ENCODE measurements at places on chromosomes 4 and X.

DNA sequence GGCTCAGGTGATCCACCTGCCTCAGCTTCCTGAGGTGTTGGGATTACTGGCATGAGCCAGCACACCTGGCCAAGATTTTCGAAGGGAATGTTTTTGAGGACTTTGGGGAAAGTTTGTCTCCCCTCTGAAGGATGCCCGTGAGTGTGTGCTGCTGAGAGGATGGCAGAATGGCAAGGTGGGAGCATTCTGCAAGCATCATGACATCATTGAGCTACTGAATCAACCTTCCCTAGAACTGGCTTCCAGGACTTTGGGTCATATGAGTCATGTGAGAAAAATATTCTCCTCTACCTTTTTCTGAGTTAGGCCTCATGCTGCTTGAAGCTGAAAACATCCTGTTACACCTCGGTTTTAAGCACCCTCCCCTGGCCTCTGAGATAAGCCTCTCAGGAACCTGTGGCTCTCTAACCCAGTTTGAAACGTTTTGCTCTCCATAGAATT, 31.0 kb downstream of the TMEM131L start:
- peak; percentile 61 for DNase-seq

DNA sequence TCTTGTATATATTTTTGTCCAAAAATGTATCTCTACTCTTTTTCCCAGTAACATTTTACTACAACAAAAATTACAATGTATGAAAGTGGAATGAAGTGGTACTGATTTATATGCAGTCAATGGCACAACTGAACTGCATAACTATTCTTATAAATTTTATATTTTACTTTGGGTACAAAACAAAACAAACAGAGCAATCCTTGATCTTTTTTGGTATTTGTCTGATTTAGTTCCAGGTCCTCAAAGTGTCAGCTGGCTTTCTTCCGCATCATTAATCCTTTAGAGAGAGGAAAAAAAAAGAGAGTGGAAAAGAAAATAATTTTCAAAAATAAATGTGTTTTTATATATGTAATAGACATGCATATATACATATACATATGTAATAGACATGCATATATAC, 252.4 kb upstream of the SLIT2 start:
- no peak for DNase-seq

DNA sequence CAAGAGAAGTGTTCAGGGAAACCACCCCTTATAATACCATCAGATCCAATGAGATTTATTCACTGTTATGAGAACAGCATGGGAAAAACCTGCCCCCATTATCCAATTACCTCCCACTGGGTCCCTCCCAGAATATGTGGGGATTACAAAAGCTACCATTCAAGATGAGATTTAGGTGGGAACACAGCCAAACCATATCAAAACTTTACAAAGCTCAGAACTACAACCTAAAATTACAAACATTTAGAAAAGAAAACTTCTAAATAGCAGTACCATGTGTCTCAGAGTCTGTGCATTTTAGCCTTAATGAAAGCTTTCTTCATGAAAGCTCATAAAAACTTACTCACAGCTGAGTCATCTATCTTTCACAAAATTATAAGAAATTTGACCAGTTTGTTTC, 1442.8 kb upstream of the PCDH7 start:
- no peak for DNase-seq

GRCh38 chrX:50747471-50747900, 66.5 kb downstream of the SHROOM4 start:
- no peak for DNase-seq

- DNase-seq, result no peak
These were observed 135.0 kb downstream of the AMMECR1 start for GRCh38 chrX:110182865-110183264.

- no peak for DNase-seq
These were observed 22.8 kb downstream of the NDST4 start for GRCh38 chr4:115090483-115091075.

DNA sequence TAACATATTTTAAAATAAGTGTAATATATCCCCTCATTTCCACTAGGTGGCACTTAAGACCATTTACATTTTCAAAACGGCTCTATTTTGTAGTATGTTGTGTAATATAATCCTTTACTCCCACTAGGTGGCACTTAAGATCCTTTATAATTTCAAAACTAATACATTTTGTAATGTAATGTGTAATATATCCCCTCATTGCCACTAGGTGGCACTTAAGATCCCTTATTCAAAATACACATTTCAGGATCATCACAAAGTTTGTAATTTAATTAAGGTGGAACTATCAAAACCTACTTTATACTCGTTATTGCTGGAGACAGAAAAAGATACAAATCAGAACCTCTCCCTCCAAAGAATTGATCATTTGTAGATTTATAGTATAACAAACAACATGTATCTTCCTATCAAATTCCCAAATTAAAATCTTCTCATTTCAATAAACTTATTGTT, 132.5 kb downstream of the ARHGAP6 start:
- no peak for DNase-seq

- DNase-seq, result peak; percentile 27
These were observed 116.7 kb upstream of the TMEM164 start for GRCh38 chrX:109886122-109886761.

GRCh38 chr4:32172086-32172485, 1451.9 kb downstream of the PCDH7 start:
- no peak for DNase-seq

- no peak for DNase-seq
These were observed 101.5 kb upstream of the SMAD1 start for GRCh38 chr4:145380123-145380522.

GRCh38 chr4:113020966-113021365, 28.5 kb upstream of the ANK2 start:
- no peak for DNase-seq

GRCh38 chr4:105807496-105807895, 87.8 kb upstream of the NPNT start:
- no peak for DNase-seq

GRCh38 chrX:57267308-57267707, 19.2 kb upstream of the FAAH2 start:
- DNase-seq, result no peak

DNA sequence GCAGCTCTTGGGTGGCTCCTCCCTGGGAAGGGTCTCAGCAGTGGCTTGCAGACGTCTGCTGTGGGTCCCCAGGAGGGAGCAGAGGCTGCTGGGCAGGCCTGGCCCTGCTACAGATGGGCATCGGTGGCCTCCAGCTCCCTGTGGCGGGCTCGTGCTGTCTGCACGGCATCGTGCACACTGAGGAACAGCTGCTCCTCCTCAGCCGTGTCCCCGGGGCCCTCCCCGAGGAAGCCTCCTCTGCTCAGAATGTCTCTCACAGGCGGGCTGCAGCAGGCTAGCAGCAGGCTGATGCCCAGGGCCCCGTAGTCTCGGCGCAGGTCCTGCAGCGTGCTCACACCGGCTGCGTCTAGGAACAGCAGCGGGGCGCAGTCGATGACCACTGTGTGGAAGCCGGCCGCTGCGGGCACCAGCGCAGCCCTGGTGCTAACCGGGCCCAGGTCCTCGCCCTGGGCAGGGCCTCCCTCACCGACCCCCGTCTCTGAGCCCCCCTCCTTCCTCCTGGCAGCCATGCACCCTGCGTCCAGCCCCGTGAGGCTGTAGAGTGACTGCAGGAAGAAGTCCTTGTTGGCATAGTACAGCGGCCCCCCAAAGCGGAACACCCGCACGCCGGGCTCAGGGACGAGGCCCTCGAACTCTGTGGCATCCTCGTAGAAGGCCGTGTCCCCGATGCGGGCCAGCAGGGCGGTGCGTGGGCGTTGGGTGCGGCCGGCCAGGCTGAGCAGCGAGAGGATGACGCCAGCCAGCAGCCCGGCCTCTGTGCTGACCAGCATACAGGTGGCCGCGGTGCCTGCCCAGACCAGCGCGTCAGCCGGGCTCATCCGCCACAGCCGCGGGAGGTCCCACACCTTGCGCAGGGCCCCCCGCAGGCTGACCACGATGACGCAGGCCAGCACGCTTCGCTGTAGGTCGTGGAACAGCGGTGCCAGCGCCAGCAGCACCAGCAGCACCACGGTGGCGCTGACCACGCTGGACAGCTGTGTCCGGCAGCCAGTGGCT, 2.2 kb downstream of the IDUA start:
- no peak for DNase-seq

GRCh38 chrX:47169726-47170515, 23.7 kb upstream of the UBA1 start:
- DNase-seq, result no peak

DNA sequence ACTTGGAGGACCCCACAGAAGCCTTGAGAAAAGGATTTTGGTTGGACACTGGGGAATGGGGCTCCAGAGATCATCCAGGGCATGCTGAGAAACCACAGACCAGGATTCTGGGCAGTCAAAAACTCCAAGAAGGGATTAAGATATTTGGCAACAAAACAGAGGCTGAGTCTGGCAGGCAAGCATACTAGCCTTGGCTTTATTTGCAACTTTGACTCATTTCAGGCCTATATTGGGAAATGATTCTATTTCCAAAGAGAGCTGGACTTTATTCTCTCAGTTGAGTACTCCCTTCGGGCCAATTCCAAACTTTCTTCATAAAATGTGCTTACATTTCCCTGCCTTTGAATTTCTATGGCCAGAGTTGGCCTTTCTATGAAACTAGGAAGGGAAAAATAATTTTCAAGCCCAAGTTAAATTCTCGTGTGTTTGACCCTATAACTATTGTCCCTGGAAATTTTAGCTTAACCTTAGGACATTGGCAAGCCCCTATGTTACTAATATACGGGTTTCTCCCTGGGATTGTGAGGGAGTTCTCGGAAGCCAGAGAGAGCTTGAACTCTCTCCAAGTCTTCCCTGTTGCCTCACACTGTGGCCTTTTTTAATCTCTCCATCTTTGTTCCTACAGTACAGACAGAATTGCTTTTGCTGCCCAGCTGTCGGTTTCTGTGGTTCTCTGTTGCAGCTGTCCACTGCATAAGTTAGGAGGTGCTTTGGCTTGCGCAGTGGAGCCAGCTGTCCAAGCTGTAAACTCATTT, 112.6 kb upstream of the FAM9A start:
- DNase-seq, result no peak

DNA sequence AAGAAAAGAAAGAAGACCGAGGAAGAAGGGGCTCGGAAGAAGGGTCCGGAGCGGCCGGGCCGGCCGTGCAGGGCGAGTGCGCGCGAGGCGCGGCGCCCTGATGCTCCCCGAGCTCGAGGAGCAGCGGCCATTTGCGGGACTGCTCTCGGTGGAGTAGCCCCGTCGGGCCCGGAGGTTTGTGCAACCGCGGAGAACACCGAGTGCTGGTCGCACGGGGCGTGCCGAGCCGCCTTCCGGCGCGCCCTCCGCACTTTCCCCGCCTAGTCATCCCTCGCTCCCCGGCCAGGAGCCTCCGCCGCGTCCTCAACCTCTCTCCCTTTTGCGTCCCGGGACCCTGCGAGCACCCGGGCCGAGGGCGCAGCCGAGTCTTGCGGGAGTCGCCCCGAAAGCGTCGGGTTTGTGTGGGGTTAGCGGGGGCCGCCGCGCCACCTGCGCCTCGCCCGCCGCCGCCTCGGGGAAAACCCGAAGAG, 127.4 kb downstream of the LAS1L start:
- peak; percentile 16 for DNase-seq

DNA sequence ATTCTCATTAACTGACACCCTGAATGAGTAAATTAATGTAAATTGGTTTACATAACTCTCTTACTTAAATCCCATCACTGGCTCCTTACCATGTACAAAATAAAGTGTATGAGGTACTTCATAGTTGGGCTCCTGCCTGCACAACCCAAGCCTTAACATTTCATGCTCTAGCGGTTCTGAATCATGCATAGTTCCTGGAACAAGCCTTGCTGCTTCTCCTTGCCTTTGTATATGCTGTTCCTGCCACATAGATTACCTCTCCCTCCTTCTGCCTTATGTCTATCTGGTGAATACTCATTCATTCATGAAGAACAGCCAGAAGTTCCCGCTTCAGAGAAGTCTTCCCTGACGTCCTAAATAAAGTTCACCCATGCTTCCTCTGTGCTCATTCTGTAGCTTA, 594.7 kb downstream of the SMARCA1 start:
- DNase-seq, result no peak

GRCh38 chrX:48927736-48928382, 9.0 kb upstream of the PIM2 start:
- DNase-seq, result no peak

GRCh38 chr4:157226601-157227000, 6.1 kb downstream of the GRIA2 start:
- DNase-seq, result no peak

- no peak for DNase-seq
These were observed 10.2 kb upstream of the INTU start for GRCh38 chr4:127622621-127622920.

- no peak for DNase-seq
These were observed 61.3 kb downstream of the PPP3CA start for GRCh38 chr4:101285985-101286384.

DNA sequence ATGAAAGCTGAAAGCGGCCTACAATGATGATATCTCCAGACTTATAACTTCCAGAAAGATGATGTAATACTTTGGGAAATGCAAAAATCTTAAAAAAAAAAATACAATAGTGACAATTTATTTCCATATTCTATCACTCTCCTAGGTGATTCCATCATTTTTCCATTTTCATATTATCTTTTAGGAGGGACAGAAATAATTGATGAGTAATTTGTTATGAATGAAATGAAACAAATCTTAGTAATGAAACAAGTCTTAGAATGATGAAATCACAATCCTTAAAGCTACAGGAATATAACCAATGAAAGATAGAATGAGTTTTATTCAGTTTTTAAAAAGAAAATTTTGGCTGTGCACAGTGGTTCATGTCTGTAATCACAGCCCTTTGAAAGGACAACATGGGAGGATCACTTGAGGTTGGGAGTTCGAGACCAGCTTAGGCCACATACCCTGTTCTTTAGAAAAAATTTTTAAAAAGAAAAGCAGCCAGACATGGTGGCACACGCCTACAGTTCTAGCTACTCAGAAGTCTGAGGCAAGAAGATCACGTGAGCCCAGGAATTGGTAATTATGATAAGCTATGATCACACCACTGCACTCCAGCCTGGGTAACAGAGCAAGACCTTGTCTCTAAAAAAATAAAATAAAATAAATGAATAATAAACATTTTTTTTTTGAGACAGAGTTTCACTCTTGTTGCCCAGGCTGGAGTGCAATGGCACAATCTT, 21.7 kb downstream of the CLOCK start:
- no peak for DNase-seq

DNA sequence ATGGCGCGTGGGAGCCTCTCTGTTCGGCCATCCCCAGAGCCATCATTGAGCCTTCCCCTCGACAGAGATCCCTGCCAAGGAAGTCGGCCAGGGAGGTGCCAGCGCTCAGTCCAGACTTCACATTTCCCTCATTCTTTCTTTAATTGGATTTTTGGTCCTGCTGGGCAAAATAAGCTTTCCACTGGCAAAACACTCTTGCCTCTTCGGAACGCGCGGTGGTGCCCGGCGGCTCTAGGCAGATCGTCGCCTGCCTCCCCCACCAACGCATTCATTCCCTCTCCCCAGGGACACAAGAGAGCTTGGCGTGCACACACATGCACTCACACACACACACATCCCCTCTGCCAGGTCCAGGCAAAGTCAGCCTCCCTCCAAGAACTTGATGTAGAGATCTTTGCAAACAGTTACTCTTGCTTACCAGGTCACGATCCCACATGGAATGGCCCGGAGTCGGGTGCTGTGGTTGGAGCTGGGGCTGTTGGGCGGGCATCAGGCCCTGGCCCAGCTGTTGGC, 257.1 kb downstream of the BCOR start:
- DNase-seq, result no peak

All from stimulated activated CD4-positive, alpha-beta T cell treated with anti-CD3 and anti-CD28 coated beads, Interleukin-2, amount 100 ng/mL, for 24 hours (primary cell).